ENCODE measurements at places on chromosomes 12 and 14. TPM values are rescaled to one million over a fixed set of nuclear protein-coding genes. Genes with fewer than 3 reads are reported as not detected.

GRCh38 chr12:1471224-1471623, 123.2 kb downstream of the FBXL14 start:
- no peak for DNase-seq

LTBR gene
- total RNA-seq: 10.1 TPM

DNA sequence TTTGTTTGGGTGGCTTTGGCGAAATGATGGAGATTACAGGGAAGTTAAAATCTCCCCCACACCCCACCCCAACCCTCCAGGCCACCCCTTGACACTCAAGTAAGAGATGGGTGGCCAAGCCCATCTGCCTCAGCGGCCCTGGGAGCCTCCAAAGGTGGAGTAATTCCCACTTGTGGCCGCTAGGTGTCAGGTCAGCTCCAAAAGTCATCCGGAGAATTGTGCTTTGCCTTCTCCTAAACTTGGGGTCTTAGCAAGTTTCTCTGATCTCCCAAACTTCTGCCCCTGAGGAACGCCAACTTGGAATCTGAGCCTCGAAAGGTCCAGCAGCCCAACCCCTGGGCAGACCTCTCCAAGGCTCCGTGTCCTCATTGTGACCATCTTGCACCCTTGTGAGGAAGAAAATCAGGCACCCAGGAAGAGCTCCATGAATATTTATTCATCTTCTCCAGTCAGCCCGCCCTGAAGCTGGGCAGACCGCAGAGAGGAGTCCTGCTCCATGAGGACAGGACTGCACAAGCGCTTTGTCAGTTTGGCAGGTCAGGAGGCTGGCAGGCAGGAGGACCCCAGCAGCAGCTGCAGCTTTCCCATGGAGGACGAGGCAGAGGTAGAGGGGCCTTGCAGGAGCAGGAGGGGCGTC, 46.7 kb downstream of the LRRC74A start:
- peak; percentile 65 for DNase-seq

GRCh38 chr14:104687601-104688504, 1.6 kb upstream of the INF2 start:
- no peak for DNase-seq

RD3L gene
- not detected for total RNA-seq

LMNTD1 gene
- not detected for total RNA-seq

TOX4 gene
- total RNA-seq: 56.6 TPM

DNA sequence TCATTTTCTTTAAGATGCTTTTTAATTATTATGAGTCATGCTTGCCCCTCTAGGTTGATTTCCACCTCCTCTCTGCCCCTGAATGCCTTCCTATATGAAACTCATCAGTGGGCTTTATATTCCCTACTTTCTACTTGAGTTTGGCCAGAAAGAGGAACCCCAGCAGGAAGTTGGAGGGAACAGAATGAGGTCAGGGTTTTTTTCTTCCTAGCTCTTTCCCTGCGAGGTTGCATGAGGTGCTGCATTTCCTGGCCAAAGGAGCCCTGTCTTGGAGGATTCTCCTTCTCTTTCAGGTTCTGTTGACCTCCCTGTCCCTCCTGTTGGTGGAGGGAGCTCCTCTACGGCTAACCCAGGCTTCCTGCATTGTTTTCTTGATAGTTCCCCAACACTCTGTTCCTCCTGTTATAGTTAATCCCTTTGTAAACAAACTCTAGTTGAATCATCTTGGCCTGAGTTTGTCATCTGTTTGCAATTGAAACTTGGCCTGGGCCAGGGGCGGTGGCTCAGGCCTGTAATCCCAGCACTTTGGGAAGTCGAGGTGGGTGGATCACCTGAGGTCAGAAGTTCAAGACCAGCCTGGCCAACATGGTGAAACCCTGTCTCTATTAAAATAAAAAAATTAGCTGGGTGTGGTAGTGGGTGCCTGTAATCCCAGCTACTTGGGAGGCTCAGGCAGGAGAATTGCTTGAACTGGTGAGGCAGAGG, 15.3 kb upstream of the SPIC start:
- no peak for DNase-seq

DNA sequence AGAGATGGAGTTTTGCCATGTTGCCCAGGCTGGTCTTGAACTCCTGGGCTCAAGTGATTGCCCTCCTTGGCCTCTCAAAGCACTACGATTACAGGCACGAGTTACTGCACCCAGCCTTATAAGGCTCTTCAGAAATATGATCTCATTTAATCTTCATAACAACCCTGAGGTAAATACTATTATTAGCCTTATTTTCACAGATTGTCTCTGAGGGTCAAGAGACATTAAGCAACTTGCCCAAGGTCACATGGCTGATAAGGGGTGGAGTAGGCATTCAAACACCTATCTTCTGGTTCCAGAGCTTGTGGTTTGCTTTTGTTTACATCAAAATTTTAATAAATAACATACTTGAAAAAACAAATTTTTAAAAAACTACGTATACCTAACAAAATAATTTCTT, 5.1 kb downstream of the PRKAG1 start:
- DNase-seq: no peak

- peak; percentile 86 for DNase-seq
These were observed 127.4 kb upstream of the ATF1 start for GRCh38 chr12:50636505-50636904.

DNA sequence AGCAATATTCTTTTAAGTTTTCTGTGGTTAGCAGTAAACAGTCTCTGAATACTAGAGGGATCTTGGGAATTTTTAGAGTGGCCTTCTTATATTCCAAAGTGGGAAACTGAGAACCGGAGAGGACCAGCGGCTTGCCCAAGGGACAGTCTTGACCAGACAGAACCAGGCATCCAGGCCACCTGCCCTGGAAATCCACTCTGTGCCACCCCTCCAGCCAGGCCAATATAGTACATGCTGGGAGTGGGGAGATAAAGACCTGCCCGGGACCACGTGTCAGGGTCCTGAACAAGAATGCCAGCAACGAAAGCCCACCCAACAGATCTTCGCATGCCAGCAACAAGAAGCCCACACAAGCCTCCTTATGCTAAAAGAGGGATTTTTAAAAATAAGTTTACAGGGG, 49.4 kb upstream of the RIN3 start:
- no peak for DNase-seq

- peak; percentile 93 for DNase-seq
These were observed 12.5 kb downstream of the XRCC3 start for GRCh38 chr14:103702497-103703432.

DNA sequence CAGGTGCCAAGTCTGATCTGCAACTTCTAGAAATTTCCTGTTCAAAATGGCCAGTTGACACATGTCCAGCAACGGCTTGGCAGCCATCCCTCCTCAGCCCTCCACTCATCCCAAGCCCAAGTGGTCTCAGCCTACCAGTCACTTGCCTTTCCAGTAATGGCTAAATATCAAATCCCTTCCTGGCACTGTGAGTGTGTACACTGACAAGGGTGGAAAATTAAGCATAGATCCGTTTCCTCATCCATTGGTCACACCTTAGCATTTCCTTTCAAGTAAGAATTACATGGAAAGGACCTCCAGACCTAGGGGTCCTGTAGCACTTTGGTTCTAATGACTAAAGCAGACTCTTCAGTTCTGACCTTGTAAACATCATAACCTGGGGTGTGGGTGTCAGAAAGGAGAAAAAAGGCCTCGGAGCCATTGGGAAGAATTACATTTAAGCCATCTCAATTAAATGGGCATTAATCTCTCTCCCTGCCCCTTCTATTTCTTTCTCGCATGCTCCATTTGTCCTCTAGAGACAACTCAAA, 15.4 kb downstream of the LLPH start:
- no peak for DNase-seq

DNAH10 gene
- total RNA-seq: 4.2 TPM

DNA sequence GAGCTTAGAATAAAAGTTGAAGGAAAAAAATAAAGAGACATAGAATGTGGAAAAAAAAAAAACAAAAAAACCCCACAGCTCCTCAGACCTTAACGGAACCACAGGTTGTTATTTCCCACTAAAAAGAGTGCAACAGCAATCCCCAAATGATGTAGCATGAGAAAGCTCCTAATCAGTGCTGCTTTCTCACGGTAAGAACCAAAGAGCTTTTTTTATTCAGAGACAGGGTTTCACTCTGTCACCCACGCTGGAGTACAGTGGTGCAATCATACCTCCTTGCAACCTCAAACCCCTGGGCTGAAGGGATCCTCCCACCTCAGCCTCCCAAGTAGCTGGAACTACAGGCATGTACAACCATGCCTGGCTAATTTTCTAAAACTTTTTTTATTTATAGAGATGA, 13.3 kb downstream of the NDUFA12 start:
- no peak for DNase-seq

- DNase-seq: no peak
These were observed 54.2 kb upstream of the RMST start for GRCh38 chr12:97408363-97408762.

- DNase-seq: no peak
These were observed 264.2 kb downstream of the BMP4 start for GRCh38 chr14:53692451-53692850.

DNA sequence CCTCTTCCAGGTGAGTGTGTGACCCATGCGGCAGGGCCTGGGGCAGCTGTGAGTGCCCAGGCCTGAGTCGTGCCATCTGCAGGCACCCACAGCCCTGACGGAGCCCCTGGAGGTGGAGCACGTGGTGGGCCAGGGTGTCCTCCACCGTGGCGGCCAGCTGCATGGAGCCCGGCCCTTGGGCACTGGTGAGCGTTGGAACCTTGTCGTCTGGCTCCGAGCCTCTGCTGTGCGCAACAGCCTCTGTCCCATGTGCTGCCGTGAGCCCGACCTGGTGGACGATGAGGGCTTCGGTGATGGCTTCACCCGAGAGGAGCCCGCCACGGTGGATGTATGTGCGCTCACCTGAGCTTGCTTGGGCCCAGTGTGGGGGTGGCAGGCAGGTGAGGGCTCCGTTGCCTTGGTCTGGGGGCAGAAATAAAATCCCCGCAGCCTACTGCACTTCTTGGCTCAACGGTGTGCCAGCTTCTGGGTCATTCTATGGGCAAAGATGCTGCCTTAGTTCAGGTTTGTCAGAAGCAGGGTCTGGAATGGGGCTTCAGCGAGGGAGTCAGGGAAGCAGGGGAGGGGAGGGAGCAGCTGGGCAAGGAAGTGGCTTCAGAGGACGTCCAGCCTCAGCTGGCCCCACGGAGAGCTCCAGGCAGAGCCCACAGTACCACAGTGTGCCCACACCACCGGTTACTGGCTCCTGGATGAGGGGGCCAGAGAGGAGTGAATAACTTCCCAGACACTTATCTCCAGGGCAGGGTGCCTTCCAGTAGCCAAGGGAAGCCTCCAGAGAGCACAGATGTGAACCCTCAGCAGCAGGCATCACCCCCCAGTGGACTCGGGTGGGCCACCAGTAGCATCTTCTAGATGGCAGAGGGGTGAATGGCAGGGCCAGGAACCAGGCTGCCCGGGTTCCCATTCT, 1.2 kb upstream of the ARL6IP4 start:
- no peak for DNase-seq

OR10G3 gene
- total RNA-seq: not detected

DNA sequence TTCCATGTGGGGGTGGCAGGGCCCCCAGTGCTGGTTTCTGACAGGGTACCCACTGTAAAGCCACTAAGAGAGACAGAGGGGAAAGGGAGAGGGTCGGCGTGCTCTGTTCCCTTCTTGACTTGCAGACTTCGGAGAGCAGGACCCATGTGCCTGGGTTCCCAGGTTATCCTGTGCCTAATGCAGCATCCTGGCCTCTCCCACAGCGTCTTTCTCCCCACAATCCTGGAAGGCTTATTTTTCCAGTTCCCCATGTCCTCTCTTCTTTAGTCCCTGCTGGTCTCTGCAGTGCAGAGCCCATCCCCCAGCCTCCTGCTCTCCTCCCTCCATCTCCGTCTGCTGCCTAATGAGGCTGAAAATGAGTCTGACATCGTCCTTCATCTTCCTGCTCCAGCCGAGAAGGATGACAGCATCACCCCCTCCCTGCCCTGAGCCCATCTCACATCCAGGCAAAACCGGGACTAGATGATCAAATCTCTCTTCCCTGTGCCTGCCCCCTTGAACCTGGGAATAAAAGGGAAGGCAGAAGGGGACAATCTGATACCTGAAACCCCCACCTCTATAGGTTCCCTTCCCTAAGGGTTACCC, 15.1 kb downstream of the CALCOCO1 start:
- peak; percentile 66 for DNase-seq

DNA sequence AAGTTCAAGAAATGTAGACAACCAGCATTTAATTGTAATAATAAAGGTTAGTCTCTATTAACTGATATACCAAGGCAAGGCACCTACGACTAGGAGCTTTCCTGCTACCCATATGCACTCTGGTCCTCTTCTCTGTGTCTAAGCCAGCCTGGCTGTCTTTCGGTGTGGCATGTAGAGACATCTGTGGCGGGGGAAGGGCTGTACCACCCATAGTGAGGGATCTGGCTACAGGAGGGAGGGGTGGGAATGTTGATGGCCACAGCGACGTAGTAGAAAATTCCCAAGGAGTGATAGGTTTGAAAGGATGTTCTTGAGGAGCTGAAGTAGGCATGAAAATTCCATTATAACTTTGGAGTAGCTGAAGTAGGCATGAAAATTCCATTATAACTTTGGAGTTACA, 344.2 kb downstream of the ATP23 start:
- DNase-seq: no peak

KIF5A gene
- not detected for total RNA-seq

GRCh38 chr14:89315493-89316470, 101.3 kb downstream of the FOXN3 start:
- peak; percentile 67 for DNase-seq

FRS2 gene
- total RNA-seq: 14.2 TPM

- DNase-seq: no peak
These were observed 5.4 kb downstream of the HSP90AA1 start for GRCh38 chr14:102081231-102082080.

ERBB3 gene
- 4.3 TPM for total RNA-seq

GRCh38 chr14:61120576-61120975, 139.5 kb downstream of the SLC38A6 start:
- DNase-seq: no peak

GRCh38 chr12:77918046-77918445, 87.4 kb downstream of the NAV3 start:
- DNase-seq: no peak

GRCh38 chr12:106258226-106258625, 10.4 kb upstream of the CKAP4 start:
- no peak for DNase-seq

COX8C gene
- not detected for total RNA-seq

- DNase-seq: peak; percentile 95
These were observed 95.3 kb downstream of the BICD1 start for GRCh38 chr12:32201976-32202375.

DNA sequence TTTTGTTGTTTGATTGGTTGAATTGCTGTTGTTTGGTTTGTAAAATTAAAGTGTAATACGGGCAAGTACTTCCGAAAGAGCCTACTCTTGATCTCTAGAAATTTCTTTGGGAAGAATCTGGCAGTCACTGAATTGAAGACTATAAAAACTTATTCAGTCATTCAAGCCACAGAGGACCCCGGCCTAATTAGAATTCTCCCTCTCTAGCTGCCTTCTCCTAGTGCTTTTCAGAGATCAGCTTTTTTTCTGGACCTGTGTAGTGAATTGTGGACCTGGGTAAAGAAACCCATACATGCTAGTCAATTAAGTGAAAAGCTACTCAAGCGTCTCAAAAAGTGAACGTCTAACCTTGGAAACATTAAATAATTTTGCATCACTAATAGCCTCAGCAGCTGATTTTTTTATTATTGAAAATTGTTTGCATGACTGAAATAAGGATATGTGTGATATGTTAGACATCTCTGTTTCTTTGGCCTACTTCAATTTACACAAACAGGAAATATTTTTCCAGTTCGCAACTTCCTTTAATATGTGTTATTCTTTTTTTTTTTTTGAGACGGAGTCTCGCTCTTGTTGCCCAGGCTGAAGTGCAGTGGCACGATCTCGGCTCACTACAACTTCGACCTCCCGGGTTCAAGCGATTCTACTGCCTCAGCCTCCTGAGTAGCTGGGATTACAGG, 27.2 kb downstream of the EFCAB11 start:
- no peak for DNase-seq

- DNase-seq: no peak
These were observed 623 bp upstream of the TSPAN8 start for GRCh38 chr12:71158361-71158882.

GRCh38 chr12:72037006-72037795, 98.6 kb downstream of the TPH2 start:
- no peak for DNase-seq
